ENCODE measurements at places on chromosomes 6 and 20. TPM values are rescaled to one million over a fixed set of nuclear protein-coding genes. Genes with fewer than 3 reads are reported as not detected.

Gene SUMO4
- total RNA-seq = 4.7 TPM

GRCh38 chr20:23928788-23929187 lies 49.2 kb upstream of the CST5 start:
- DNase-seq = peak; percentile 73

DNA sequence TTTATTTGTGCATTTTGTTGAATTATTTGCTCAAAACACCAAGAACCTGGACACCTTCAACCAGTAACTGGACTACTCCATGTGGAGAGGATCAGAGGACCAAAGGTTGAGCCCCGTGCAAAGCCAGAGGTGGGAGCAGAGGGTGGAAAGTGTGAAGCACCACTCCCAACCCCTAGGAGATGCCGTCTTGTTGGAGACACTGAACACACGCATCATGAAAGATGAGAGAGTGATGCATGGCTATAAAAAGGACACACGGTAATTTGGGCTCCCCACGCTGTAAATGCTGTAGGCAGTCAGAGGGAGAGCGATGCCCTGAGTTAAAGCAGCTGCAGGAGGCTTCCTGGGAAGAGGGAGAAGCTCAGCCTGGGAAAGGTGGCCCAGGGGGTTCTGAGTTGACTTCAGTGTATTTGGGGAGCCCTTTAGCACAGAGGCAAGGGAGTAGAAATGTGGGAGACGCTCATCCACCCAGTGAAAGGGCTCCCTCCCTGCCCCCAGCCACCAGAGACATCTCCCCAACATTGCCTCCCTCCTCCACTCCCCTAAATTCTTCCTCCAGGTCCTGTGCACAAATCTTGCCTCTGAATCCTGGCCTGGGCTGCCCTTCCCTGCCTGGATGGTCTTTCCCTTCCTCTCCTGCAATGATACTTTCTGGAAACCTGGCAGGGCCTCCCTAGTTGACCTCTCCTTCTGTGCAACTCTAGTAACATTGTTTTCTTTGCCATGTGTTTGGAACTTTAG lies 55.8 kb upstream of the IYD start:
- DNase-seq = no peak

- DNase-seq = no peak
Measured at GRCh38 chr6:5541751-5542432, 280.6 kb downstream of the FARS2 start.

Gene HCK
- total RNA-seq = not detected

DNA sequence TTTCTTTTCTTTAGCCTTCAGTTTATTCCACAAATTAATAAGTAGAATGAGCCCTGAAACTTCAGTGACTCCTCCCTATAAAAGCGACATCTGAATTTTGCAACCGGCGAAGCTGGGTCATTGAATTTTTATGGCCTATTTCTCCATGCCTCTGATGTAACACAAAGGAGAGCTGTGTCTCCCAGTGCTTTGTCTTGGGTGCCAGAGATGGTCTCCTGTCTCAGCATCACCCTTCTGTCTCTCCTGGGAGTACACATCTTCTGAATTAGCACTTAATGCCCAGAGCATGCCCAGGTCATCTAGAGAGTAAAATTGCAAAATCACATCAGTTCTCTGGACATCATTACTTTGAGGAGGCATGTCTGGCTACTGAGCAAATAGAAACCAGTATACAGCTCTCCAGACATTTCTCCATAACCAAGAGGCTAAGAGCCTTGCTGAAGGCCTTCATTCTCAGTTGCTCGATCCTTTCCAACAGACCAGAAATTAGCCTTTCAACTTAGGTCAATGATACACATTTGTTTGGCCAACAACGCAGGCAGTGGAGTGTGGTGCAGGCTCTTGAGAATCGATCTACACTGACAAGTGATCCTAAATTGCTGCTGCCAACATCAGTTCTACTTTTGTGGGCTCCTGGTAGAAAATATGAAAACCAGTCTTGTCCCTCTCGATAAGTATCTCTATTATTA lies 176.0 kb upstream of the FOXQ1 start:
- DNase-seq = no peak

DNA sequence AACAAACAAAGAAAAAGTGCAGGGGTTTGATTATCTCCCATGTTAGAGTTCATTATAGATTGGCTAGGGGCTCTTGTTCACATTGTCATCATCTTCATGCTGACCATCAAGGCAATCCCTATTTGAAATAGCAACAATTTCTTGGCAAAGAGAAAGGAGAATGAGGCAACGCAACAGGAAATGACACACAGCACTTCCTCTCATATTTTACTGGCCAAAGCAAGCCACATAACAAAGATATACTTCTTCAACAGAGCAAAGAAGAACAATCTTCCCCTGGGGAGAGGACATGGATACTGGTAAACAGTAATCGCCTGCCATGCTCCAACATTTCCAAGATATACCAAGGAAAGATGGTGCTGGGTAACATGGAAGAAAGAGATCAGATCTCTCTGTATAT lies 29.8 kb downstream of the EPM2A start:
- DNase-seq = no peak

- peak; percentile 78 for DNase-seq
Measured at GRCh38 chr6:33297956-33298772, 578 bp downstream of the RGL2 start.

DNA sequence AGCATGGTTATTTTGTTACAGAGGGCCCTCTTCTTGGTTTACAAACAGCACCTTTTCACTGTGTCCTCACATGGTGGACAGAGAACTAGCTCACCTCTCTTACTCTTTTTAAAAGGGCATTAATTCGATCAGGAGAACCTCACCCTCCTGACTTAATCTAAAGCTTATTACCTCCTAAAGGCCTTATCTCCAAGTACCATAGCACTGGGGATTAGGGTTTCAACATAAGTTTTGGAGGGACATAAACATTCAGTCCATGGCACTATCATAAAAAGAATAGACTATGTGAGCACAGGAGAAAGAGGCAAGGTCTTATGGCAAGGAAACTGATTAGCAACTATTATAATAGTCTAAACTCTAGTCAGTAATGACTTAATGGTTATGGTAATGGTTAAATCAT lies 736.2 kb upstream of the ADGRB3 start:
- no peak for DNase-seq

Gene OR2H1
- total RNA-seq = not detected

- DNase-seq = no peak
Measured at GRCh38 chr6:26400626-26401025, 1.4 kb upstream of the BTN3A1 start.

GRCh38 chr6:165585060-165585459 lies 78.0 kb downstream of the PDE10A start:
- DNase-seq = no peak

DNA sequence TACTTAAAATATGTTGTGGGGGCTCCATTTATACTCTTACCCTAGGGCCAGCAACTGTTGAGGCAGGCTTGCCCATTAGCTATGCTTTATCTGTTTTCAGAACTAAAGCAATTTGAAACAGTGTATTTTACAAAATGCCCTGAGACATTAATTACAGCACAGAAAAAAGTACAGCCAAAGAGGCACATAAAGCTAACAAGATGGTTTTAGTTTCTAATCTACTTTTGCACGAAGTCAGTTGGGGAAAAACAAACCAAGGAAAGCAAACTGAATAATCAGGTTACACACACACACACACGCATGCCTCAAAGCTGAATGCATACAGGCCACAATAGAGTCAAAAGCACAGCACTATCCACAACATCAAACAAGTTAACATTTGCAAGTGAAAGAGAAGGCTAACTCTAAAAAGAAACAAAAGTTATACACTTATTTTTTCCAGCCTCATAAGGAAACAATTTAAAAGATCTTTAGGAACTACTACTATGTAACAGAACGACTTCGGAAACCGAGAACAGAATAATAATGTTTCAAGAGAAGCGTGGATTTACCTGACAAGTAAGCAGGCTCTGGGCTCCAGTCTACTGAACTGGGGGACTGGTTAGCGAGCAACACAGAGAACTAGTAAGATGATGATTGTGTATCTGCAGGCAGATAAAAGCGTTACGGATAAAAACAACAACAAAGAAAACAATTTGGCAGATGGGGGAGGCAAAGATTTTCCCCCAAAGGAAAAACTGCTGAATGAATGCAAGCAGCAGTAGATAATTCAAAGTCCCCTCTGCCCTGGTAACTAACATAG lies 1.7 kb downstream of the SYCP2 start:
- DNase-seq = no peak

Gene MOXD1
- not detected for total RNA-seq

- DNase-seq = no peak
Measured at GRCh38 chr6:169288591-169288990, 34.9 kb upstream of the THBS2 start.

- DNase-seq = peak; percentile 33
Measured at GRCh38 chr6:14423955-14424354, 306.4 kb downstream of the CD83 start.

Measured in activated CD4-positive, alpha-beta T cell treated with anti-CD3 and anti-CD28 coated beads for 36 hours (primary cell).